ENCODE measurements at places on chromosomes 3 and 15. TPM values are rescaled to one million over a fixed set of nuclear protein-coding genes. Genes with fewer than 3 reads are reported as not detected.

GRCh38 chr3:192827863-192828594, 89.6 kb downstream of the MB21D2 start:
- DNase-seq, result no peak

GRCh38 chr3:128710816-128711433, 15.1 kb upstream of the RAB7A start:
- no peak for DNase-seq

The CSK gene
- polyA plus RNA-seq, result 55.1 TPM

GRCh38 chr3:138578141-138578540, 15.9 kb downstream of the CEP70 start:
- DNase-seq, result no peak

DNA sequence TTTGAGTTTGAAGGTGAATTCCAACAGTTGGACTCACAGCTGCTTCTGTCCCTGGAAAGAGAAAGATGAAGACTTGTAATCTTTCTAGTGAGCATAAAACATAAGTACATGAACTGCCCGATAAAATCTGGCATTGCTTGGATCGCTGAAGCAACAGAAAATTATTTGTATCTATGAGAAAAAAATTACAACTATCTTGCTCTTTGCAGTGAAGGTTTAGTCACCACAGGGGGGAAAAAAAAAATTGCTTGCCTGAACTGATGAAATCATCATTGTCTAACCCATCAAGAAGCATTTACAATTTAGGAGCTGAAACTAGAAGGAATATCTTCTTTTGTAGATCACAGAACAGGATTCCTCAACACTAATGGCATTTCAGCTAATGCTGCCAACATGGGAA, 20.0 kb downstream of the TMEM207 start:
- no peak for DNase-seq

DNA sequence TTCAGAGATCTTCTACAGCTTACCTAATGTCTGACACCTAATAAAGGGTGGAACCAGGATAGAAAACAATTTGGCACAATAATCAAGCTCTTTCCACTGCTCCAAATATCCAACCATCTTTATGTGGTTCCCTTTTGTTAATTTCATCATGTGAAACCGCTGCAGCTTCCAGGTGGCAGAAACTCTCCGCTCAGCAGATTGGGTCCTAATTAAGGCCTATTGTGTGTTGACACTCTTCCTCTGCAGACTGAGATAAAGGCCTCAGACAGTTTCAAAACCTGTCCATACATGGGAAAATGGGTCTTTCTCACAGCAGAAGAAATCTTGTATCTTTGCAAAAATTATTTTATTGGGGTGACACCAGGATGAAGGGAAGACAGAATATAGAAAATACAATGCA, 1002.4 kb upstream of the SEMA6D start:
- DNase-seq, result no peak

The SPATA12 gene
- 0.17 TPM for polyA plus RNA-seq
